ENCODE measurements at places on chromosomes 5 and 9.

DNA sequence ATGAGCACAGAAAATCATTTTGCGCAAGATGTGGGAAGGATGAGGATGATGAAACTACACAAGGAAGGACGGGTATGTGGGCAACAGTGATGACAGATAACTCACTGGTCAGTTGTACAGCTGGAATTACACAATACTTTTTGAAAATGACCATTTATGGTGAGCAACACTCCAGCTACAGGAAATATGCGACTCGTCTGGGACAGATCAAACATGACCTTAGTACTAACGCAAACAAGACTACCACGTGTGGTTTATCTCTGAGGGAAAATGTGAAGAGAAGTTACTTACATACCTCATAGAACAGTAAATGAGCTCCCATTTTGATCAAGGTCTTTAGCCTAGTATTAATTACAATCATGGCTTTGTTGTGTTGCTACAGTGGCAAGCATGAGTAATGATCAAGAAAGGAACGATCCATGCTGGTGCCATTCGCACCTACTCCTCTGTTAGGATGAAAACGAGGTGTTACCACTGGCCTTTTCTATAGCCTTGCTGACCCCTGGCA, 456.9 kb downstream of the BNC2 start:
- no peak for DNase-seq

GRCh38 chr5:77845324-77845646, 69.1 kb upstream of the TBCA start:
- no peak for DNase-seq

GRCh38 chr5:59185757-59186385, 603.0 kb downstream of the RAB3C start:
- no peak for DNase-seq

DNA sequence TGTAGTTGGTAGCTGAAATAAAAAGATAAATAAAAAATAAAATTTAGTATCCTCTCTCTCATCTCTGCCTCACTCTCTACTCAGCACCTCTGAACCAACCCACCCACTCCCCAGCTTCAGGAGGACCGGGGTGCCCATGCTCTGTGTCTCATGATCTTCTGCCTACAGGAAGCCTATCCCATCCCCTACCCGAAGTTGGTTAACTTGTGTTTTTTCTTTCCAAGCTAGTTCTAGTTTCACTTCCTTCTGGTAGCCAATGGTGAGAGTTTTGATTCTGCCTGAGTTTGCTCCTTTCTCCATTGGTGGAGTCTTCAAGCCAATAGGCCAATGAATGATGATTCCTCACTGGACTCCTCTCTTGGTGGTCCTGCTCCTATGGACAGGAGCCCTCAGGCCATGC, 32.1 kb downstream of the SNX24 start:
- DNase-seq = no peak

- no peak for DNase-seq
Measured at GRCh38 chr5:73278693-73279092, 105.7 kb downstream of the TMEM174 start.

GRCh38 chr5:124963236-124963919, 216.9 kb upstream of the ZNF608 start:
- no peak for DNase-seq

DNA sequence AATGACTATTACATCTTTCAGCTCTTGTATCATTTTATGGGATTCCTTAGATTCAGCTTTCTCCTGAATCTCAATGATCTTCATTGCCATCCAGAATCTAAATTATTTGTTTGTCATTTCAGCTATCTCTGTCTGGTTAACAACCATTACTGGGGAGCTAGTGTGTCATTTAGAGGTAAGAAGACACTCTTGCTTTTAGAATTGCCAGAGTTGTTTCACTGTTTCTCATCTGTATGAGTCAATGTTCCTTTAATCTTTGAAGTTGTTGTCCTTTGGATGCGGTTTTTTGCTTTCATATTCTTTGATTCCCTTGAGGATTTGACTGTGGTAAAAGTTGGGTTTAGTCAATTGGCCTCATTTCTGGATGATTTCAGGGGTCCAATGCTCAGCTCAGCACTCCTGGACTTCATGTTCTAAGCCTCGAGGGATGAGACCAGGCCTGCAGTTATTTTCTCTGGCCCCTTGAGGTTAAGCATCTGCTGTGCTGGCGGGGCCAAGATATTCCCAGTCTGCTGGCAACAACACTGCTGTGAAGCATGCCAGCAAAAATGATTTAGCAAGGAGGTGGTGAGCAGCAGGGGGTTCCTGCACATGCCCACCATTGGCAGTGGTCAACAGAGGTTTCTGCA, 102.4 kb upstream of the PCSK5 start:
- no peak for DNase-seq

DNA sequence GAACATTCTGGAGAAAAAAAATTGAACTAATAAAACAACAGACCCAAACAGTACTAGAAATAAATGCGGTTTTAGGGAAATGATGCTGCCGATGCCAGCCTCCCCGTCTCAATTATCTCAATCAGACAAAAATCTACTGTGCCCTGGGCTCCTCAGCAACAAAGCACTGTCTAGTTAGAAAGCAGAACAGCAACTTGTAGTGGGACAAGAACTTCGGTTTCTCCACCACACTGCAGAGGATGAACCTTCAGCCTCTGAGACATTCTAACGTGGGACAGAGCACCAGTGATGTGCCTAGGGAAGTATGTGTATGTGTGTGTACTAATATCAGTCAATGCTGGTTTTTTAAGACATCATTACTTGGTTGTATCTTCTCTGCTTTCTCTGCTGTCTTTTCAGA, 11.1 kb upstream of the CAST start:
- DNase-seq = no peak

Data from T-helper 1 cell (primary cell).